ENCODE measurements at places on chromosomes 3 and 15. TPM values are rescaled to one million over a fixed set of nuclear protein-coding genes. Genes with fewer than 3 reads are reported as not detected.

MEGF11 gene
- total RNA-seq: not detected

SI gene
- not detected for total RNA-seq

TRPM1 gene
- not detected for total RNA-seq

RBPMS2 gene
- 0.32 TPM for total RNA-seq

FETUB gene
- not detected for total RNA-seq

GPR149 gene
- not detected for total RNA-seq

SMCO1 gene
- total RNA-seq: not detected

NIT2 gene
- total RNA-seq: 36.5 TPM

OR5H6 gene
- total RNA-seq: not detected

FBXW12 gene
- total RNA-seq: not detected

NTRK3 gene
- not detected for total RNA-seq

NANOGP8 gene
- total RNA-seq: not detected
